ENCODE measurements at places on chromosomes 12 and 14.

DNA sequence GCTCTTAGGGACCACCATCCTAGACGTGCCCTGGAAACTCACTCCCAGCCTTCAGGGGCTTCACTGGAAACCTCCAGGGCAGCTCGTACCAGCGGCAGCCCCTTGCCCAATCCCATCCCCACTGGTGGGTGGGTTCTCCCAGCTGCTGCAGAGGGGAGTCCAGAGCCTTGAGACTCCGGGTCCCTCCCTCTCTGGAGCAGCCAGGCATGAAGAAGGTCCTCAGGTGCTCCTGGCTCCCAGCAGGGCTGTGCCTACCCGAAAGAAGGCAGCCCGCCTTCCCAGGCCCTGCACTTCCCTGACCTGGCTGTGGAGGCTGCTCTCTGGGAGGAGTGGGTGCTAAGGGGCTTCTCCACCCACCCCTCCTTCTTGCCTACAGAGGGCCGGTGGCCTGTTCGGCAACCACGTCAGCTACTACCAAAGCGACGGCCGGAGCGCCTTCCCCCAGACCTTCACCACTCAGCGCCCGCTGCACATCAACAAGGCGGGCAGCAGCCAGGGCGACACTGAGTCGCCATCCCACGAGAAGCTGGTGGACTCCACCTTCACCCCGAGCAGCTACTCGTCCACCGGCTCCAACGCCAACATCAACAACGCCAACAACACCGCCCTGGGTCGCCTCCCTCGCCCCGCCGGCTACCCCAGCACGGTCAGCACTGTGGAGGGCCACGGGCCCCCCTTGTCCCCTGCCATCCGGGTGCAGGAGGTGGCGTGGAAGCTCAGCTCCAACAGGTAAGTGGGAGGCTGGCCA is 115.5 kb upstream of the FKBP4 start:
- no peak for DNase-seq

GRCh38 chr12:52214421-52214802 is 18.6 kb upstream of the KRT7 start:
- DNase-seq: no peak

GRCh38 chr14:76918782-76919394 is 92.7 kb downstream of the LRRC74A start:
- DNase-seq: peak; percentile 52

GRCh38 chr14:93333631-93334103 is 831 bp upstream of the BTBD7 start:
- no peak for DNase-seq

All from hematopoietic multipotent progenitor cell treated with erythropoietin and hydrocortisone succinate and interleukin-3 and kit ligand, for 17 days (in vitro differentiated cells).